ENCODE measurements at places on chromosomes 7 and 10.

DNA sequence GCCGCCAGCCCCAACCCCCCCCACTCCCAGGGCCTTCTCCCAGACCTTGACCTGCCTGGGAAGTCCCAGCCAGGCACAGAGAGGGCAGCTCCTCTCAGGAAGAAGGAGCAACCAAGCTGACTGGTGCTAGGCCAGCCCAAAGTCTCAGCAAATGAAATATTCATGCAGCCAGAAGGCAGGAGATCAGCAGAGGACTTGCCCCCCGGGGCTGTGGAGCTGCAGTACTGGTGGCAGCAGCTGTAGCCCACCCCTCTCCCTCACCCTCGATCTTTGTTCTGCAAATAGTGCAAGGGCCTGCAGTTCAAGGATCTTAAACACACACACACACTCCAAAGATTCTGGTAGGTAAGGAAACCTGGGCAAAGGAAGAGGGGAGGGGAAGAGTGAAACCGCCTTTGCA is 3.5 kb upstream of the SRRM3 start:
- no peak for DNase-seq

DNA sequence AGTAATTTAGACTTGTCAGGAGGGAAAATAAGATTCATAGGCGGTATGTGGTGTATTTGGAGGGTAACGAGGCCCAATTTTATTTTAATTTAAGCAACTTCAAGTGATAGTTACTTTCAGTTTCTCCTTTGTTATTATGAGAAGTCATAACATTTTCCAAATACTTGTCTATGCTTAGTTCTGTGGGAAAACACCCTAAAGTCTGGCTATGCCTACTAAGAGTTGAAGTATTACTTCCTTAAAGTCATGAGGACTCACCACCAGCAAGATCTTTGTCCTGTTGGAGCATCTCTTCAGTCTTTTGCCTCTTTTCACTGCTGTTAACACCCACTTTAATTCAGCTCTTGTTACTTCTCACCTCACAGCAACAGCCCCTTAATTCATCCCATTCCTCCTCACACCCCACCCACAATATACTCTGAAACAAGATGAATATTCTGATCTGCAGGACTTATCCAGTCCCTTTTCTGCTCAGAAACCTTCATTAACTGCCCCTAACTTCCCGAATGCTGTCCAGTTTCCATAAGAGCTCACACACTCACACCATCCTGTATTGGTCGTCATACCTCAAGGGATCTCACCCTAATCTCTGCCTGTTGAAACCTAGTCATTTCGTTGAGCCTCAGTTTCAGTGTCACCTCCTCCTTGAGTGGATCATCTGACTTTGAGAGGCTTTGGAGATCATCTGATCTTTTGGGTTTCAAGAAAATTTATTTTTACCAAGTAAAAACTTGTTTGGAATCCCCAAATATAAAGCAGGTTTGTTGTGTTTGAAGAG is 61.3 kb downstream of the DNAH11 start:
- DNase-seq, result no peak

GRCh38 chr7:130153211-130153908 is 51.8 kb downstream of the TMEM209 start:
- DNase-seq, result no peak

- DNase-seq, result no peak
Measured at GRCh38 chr7:10685040-10685439, 288.6 kb upstream of the PHF14 start.

DNA sequence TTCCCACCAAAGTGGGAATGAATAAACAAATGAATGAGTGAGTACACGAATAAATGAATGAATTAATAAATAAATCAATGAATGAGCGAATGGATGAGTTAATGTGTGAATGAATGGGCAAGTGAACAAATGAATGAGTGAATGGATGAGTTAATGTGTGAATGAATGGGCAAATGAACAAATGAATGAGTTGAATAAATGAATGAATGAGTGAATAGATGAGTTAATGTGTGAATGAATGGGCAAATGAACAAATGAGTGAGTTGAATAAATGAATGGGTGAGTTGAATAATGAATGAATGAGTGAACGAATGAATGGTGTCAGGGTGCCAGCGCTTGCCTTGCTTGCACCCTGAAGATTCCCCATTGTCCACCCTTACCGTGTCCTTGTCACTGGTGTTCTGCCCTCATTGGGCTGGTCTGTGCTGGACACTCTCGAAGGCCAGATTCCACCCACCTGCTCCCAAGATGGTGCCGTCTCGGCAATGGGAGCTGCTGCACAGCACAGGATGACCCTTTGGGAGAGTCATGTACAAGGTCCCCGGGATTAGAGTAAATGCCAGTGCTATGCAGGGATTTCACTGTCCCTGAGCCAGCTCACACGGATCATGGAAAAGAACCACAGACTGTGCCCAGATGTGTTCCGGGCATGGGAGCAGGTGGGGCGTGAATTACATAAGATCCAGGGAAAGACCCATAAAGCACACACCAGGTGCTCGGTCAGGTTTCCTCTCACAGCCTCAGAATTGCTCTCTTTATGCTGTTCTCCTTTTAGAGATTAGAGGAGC is 83.2 kb downstream of the CAMK1D start:
- no peak for DNase-seq

- no peak for DNase-seq
Measured at GRCh38 chr7:103613655-103614642, 167.9 kb upstream of the SLC26A5 start.

DNA sequence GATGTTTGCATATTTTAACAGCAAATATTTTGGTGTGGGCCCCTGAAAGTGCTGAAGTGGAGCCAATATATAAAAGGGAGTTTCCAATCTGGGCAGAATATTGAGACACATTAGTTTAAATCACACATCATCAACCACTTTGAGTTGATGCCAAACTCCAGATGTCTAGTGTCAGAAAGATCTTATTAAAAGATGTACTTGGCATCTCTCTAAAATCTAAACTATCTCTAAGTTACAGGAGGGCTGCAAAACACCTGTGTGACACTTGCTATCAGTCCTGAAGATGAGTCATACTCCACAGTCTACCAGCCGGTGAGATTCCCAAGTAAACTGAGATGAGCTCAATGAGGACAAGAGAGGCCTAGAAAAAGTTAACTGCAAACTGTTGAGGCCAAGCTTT is 11.4 kb downstream of the JAZF1 start:
- no peak for DNase-seq

- no peak for DNase-seq
Measured at GRCh38 chr7:74290553-74290950, 1.3 kb downstream of the CLIP2 start.

GRCh38 chr10:123888751-123889150 is 2.9 kb downstream of the CPXM2 start:
- DNase-seq, result no peak

GRCh38 chr7:5428478-5429252 is 5.0 kb upstream of the TNRC18 start:
- DNase-seq, result no peak
